ENCODE measurements at places on chromosomes 11 and 22.
A peak's percentile ranks its signal among the peaks of the same experiment; 100 is the strongest.

DNA sequence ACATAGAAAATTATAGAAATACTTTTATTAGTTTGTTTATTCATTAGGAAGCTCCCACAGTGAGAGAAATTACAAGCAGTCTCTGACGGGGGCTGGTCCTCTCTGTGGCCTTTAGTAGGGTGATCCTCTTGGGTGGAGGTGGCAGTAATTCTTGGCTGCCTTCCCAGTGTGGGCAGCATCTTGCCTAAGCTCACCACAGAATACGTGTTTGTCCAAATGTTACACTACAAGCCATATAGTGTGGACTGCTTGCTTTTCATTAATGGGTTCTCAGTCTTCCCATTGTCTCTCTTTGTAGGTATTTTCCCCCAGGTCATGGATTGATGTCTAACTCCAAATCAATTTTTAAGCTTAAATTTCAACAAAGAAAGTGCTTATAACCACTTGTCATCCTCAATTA is 43.3 kb downstream of the ENDOD1 start:
- no peak for DNase-seq

- no peak for DNase-seq
Observed at GRCh38 chr11:27291954-27292636, 70.9 kb downstream of the CCDC34 start.

DNA sequence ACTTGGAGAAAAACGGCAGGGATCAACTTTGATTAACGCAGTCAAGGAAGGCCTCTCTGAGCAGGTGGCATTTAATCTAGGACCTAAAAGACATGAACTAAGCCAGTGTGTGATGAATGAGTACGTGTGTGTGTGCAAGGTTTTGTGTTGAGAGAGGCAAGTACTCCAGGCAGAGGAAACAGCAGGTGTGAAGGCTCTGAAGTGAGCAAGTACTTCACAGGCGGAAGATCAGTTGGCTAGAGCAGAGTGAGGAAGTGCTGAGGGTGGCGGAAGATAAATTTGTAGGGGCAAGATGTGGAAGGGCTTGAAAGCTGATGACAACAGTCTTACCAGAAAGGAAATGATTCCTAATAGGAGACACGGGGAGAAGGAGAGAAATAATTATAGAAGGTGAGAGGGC is 6.8 kb downstream of the APIP start:
- no peak for DNase-seq

GRCh38 chr11:33303541-33303940 is 46.4 kb downstream of the HIPK3 start:
- DNase-seq: peak; percentile 39

DNA sequence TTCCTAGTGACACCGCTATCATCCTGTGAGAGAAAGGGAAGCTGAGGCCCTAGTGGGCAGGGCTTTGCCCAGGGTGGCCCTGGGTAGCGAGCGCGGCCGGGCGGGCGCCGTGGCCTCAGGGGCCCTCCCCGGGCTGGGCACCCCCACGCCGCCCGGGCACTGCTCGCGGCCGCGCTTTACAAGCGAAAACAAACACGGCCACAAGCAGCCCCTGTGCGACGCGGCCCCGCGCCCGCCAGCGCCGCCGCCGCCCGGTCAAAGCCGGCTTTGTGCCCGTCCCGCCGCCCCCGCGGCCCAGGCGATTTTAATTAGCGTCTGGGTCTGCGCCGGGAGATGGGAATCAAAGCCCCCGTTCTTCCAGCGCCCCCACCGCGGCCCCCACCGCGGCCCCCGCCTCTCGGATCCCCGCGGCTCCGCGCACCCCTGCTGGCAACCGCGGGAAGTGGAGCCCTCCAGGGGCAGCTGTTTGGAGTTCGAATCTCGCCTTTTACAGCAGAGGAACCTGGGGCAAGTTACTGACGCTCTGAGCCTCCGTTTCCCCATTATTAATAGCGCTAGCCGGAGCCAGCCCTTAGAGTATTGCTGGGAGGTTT is 47.9 kb downstream of the CHRDL2 start:
- peak; percentile 70 for DNase-seq
